Globus pallidus (tissue), 1 donor: ENCODE measurements at places on chromosomes 7 and 10.

DNA sequence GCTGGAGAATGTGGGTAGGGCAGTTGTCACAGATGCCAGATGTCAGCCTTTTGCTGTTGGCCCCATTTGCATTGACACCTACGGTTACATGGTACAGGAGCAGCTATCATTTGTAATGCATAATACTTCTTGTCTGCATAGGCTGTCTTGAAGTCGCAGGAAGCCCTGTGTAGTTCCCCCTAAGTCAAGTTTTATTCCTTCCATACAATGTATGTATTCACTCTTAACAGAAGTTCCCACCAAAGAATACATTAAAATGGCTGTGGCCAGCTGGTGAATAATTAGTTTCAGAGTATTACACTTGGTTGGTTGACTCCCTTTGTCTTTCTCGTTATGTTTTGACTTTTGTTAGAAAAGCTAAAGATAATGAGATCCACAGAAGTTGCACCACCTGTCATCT is 1169.0 kb downstream of the REEP3 start:
- DNase-seq = no peak

DNA sequence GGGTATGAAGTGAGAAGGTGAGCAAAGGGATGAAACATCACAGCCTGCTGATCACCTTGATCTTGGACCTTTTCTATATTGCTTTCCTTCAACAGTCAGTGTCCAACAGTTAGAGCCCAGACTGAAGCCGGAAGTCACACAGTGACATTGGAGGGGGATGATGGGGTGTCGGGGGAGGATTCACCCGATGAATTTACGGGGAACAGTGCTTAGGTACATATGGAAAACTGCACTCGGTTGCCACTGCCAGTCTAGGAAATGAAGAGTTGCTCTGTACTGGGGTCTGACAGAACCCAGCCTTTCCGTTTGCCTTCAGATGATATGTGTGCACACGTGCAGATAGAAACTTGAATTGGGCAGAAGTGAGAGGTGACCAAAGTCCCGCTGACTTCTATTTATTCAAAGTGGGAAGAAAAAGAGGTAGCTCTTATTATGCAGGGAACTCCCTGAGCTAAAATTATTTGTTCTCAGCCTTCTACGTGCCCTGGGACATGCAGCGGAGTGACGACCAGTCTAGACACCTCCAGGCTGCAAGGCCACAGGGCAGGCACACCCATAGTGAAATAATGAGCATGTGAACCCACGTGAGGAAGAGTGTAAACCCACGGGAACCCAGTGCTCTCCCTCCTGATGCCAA is 107.2 kb upstream of the INHBA start:
- no peak for DNase-seq

- DNase-seq = no peak
These were observed 732.6 kb downstream of the CCSER2 start for GRCh38 chr10:85060944-85061343.

DNA sequence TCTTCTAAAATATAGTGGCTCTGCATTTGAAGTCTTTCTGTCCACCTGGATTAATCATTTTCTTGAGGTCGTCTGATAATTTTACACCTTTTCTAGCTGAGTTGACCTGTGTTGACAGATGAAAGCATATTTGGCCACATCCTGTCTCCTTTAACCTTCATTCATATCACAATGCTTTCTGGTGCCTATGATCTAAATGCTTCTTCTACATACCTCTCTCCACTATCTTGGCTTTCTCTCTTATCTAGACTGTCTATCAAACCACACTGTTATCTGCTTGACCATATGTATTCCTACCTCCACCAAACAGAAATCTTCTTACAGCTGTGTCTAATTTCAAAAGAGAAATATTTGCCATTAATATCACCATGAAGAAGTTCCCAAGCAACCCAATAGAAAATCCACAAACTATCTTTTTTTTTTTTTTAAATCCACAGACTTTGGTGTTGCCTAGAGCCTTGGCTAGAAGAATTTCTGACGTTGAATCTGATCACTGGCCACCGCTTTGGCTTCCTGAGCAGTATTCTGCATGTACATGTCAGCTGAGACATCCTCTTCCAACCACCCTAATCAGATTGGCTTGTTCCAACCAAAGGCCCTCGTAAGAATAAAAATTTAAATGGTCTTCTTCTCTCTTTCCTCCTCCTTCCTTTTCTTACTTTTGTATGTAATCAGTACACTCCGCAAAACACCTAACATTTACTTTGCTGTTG is 66.3 kb upstream of the SP4 start:
- DNase-seq = no peak

GRCh38 chr7:80942261-80943041 is 23.6 kb upstream of the SEMA3C start:
- DNase-seq = no peak

DNA sequence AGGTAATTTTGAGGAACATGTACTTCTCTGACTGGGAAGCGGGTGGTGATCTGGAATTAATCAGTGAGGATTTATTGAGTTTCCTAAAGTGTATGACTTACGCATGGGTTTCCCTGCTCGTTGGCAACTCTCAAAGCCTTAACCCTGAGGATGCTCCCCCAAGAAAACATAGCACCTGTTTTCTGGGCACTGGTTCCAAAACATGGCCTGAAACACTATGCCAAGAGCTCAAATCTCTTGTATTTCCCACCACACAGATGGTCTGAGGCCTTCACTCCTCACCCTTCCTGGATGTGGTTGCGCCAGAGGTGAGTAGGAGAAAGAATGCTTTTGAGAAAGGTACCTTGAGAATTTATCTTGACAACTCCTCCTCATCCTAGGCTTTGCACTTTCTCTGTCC is 250.4 kb downstream of the FZD1 start:
- DNase-seq = no peak

- DNase-seq = no peak
These were observed 21.3 kb downstream of the MSRB2 start for GRCh38 chr10:23116486-23117205.

DNA sequence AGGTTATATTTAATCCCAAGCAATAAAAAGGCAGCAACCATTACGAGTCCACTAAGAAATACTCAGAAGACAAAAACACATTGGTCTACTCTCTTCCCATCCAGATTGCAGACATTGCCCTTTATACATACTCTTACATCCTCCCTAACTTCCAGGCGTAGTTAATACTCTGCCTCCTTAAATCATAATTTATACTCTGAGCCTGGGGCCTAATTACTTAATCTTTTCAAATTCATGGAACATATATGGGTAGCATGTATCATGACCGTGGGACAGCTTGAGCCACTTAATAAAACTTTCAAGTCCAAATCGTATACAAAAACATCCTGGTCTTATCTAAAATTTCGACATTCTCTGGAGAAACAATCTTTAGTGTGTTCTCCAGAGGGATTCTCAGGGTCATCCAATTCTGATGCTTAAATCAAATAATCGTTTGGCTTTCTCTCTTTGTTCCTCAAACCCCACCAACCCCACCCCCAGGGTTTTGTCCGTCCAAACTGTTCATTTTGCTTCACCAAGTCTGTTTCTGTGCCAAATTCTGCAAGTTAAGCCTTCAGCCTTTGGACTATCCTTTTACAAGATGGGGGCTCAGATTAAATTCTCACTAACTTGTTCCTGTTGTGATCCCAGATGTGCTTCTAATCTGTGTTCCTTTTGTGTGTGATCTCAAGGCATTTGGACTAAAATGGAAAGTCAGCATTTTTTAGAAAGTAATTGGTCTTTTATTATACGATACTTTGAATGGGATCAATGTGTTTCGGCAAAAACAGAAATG is 86.4 kb downstream of the ADAM12 start:
- no peak for DNase-seq
